ENCODE measurements at places on chromosomes 3 and 15.

GRCh38 chr15:50562735-50563640 is 16.5 kb upstream of the USP50 start:
- no peak for DNase-seq

DNA sequence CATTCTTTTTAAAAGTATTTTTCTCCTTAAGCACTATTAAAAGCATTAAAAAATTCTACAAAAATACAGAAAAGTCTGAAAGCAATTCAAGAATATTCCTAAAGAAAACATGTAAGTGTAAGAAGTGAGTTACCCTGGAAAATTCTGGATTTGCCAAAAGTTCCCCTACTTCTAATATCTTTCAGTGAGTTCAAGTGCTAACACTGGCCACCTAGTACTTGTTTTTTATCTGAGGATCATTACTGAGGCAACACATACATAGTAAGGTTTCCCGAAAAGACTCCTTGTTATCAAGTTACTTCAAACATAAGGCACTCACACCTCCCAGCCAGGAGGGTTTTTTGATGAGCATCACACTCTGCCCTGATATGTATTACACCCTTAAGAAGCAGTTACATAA is 158.4 kb downstream of the TIGIT start:
- no peak for DNase-seq

- DNase-seq = no peak
These were observed 140.8 kb downstream of the ADAM10 start for GRCh38 chr15:58608711-58609110.

DNA sequence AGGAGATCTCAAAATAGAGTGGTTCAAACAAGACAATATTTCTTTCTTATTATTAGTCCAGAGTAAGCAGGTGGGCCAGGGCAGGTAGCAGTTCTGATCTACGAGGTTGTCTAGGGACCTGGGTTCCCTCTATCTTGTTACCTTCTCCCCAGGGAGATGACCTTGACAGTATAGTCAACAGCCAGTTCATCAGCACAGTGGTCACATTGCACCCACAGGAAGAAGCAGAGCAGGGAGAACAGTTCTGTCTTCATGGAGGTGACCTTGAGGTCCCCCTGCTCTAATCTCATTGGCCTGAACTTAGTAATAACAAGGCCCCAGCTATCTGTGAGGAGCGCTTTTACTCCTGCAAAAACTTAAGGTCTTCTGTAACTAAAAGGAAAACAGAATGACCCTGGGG is 21.7 kb downstream of the SLC49A4 start:
- DNase-seq = no peak

DNA sequence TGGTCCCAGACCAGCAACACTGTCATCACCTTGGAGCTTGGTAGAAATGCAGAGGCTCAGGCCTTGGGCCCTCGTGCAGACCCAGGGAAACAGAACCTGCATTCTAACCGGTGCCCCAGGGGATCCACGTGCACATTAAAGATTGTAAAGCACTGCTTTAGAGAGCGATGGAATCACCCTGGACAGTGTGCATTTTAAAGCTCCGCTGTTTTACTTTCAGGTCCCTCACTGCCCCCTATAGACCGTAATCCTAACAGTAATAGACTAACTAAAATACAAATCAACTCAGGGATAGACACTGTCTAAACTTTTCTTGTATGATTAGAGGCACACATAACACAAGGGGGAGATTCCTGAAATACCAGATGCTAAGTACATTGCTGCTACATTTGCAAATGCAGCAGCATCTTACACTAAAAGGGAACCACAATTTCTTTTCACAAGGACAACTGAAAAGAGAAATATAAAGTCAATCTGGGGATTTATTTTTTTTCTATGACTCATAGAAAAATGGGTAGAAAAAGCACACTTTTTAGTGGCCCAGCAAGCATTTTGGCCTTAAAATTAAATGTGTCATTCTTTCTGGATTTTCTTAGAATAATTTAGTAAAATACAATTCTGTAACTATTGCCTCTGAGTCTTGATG is 10.5 kb upstream of the SH3GL3 start:
- no peak for DNase-seq

DNA sequence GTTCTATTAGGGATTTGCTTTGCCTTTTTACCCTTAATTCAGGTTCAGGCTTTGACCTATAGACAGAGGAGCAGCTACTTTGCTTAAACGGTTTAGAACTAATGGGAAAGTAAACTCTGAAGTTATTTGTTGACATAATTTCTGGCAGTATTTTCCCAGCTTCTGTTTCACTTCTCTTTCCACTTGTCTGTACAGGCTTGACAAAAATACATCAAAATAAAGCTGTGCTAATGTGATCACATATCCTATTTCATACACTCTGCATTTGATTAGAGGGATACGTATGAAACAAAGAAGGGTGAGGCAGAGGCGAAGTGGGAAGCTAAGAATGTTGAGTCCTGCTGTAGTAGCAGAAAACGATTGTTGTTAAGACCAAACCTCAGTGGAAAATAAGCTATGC is 389.1 kb upstream of the RARB start:
- no peak for DNase-seq

GRCh38 chr3:420584-420983 is 224.0 kb downstream of the CHL1 start:
- no peak for DNase-seq

GRCh38 chr3:140165781-140166180 is 230.8 kb downstream of the CLSTN2 start:
- no peak for DNase-seq

DNA sequence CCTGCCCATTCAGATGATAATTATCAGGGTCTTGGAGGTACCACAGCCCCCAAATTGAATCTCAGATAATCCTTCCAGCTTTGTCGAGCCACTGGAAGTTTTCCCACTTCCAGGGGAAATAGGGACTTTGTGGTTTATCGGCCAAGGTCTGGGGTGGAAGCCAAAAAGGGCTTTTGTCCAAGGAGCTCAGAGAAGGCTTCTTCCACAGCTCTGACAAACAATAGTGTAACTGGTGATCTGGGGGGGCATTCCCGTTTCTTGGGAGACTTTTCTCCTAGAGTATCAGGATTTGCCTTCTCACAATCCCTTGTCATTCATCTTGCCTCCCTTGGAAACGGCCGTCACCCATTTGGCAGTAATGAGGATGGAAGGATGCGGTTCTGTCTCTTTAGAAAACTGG is 18.4 kb downstream of the SRGAP3 start:
- DNase-seq = no peak

DNA sequence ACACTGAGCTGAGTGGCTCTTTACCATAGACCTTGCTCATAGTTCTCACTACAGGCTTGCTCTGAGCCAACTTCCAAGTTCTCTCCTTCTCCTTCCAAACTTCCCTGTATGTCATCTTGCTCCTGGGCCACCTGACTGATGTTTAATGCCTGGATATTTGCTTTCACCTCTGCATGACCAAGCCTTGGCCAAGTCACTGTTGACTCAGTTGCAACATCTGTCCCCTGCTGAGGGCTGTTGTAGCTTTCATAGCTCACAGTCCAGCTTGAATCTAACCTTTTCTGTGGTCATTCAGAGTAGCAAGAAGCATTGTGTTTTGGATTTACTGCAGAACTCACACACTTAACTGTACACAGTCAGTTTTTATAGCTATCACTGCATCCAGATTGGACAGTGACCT is 171.8 kb upstream of the ROPN1 start:
- no peak for DNase-seq

GRCh38 chr15:89845305-89845893 is 30.7 kb upstream of the ANPEP start:
- DNase-seq = no peak

DNA sequence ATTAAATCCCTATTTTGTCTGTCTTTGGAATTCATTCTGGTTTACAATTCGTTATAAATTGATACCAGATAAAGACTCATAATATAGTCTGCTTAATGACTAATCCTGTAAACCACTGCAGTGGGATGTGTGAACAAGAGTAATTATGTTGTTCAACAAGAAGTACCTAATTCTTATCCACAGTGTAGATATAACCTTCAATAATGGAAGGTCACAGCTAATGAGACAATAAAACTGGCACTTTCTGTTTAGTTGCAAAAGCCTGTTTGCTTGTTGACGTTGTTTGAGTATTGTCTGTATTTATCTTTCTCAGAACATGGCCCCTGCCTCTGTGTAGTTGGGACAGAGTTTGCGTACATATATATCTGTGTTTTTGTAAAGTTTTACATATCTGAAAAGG is 26.7 kb downstream of the PIAS1 start:
- no peak for DNase-seq

- DNase-seq = no peak
These were observed 31.9 kb upstream of the UACA start for GRCh38 chr15:70795311-70795665.

DNA sequence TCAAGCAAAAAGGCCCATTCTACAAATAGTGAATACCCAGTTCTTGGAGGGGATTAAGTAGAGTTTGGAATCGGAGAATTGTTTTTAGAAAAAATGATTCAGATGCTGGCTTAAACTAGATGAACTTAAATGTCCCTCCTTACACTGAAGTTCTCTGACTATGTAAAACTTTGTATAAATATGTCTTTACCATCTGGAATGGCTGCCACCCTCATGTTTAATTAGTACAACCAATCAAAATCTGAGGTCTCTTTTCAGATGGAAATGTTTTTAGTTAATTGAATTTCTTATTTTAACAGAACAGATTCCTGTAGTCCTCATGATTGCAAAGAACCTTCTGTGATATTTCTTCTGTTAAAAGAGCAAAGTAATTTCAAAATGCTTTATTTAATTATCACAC is 94.8 kb downstream of the CADM2 start:
- DNase-seq = no peak

DNA sequence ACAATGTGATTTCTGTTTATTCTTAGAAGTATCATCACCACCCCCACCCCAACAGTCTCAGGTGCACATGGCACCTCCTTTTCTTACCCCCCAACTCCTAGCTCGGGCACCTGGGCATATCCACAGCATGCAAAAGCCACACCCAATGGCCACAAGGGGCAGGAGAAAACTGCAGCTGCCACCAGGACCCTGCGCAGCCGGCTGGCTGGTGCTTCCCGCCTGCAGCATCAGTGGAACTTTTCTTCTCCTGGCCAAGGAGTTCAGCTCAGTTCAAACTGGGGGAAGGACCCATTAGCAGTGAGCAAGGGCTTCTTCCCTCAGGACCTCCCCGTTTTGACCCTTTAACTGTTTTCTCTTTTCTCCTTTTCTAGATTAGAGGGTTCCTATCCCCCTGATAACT is 44.8 kb downstream of the TM4SF18 start:
- no peak for DNase-seq

GRCh38 chr3:73863546-73864079 is 238.9 kb upstream of the PDZRN3 start:
- DNase-seq = no peak

GRCh38 chr15:44775953-44776352 is 39.6 kb downstream of the TRIM69 start:
- DNase-seq = no peak

- no peak for DNase-seq
These were observed 16.9 kb upstream of the RYR3 start for GRCh38 chr15:33293713-33294334.

DNA sequence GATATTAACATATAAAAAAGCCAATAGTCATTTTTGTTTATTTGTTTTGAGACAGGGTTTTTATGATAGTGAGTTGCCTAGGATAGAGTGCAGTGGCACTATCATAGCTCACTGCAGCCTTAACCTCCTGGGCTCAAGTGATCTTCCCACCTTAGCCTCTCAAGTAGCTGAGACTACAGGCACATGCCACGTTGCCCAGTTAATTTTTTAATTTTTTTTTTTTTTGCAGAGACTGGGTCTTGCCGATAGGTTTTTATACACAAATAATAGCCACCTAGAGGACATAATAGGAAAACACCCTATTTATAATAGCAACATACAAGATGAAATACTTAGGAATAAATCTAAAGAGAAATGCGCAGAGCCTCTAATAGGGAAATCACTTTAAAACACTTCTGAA is 13.3 kb downstream of the EIF3J start:
- DNase-seq = no peak

- DNase-seq = no peak
These were observed 7.6 kb upstream of the GMNC start for GRCh38 chr3:190870127-190870526.

GRCh38 chr3:45180051-45180450 is 33.9 kb upstream of the CDCP1 start:
- DNase-seq = no peak

- DNase-seq = peak; percentile 42
These were observed 33.3 kb upstream of the VPS33B start for GRCh38 chr15:91055548-91056331.

- DNase-seq = peak; percentile 43
These were observed 662 bp downstream of the TMEM108 start for GRCh38 chr3:133038731-133039375.

DNA sequence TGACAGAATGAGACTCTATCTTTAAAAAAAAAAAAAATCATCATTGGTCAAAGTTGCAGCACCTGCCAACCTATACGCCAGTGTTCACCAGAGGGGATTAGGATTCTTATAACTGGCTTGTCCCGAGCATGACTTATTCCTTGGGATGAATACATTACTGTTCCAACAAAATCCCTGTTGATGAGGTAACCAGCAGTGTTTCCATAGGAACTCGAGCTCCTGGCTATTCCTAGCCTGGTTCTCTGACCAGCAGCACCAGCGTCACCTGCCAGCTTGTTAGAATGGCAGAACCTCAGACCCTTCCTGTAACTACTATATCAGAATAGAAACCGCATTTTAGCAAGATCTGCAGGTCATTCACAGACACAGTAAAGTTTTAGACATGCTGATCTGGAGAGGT is 364.4 kb downstream of the PTPRG start:
- no peak for DNase-seq

DNA sequence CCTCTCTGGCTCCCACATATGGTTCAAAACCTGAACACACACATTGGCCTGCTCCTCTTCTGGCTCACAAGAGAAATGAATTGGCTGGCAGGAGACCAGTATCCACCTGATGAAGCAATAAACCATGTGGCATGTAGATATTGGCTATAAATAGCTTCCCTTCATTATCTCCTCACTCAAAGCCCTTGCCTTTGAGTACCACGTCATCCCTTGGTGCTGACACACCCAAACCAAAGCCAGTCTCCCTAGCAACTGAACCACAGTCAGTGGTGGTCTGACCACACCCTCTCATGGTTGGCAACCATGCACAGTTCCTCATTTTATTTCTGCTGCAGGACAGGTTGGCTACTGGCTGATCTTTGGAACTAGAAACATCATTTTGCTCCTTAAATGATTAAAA is 98.8 kb downstream of the ZNF621 start:
- DNase-seq = no peak

DNA sequence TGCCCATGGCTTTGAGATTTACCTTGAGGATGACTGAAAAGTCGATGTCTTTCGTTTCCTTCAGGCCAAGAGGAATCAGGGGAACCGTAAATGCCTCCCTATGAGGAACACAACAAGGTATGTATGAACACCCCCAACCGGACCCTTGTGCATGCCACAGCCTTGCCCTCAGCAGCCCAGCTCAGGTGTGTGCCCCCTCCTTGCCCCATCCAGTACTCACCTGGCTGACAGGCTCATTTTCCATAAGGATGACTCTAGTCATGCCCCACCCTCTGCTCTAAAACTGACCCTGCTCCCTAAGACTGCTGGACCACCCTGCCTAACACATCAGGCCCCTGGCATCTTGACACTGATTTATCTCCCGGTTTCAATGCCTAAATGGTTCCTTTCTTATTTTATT is 270.0 kb downstream of the GOLGA6L6 start:
- no peak for DNase-seq

Data from left ventricle myocardium superior (tissue), 1 donor.